Testis (tissue), 5 donors: ENCODE measurements at places on chromosomes 3 and 15. TPM values are rescaled to one million over a fixed set of nuclear protein-coding genes. Genes with fewer than 3 reads are reported as not detected.

The CDCP1 gene
- total RNA-seq: 1.1 TPM

The CCK gene
- total RNA-seq: 3.7 TPM

The TF gene
- 53.1 TPM for total RNA-seq

The MME gene
- 6.3 TPM for total RNA-seq

The LMCD1 gene
- 47.9 TPM for total RNA-seq

The TXNRD3 gene
- total RNA-seq: 34.3 TPM

The CCR3 gene
- total RNA-seq: not detected

The CPEB1 gene
- 89.1 TPM for total RNA-seq

The AADAC gene
- 0.31 TPM for total RNA-seq

The SEMA3F gene
- total RNA-seq: 6.9 TPM

The SLC35G2 gene
- total RNA-seq: 22.1 TPM

The ENTPD3 gene
- total RNA-seq: 0.50 TPM

The SKOR1 gene
- total RNA-seq: 2.2 TPM

The CAMP gene
- 1.7 TPM for total RNA-seq

The GOLGA8T gene
- 9.0 TPM for total RNA-seq
